ENCODE measurements at places on chromosomes 13 and 19.

GRCh38 chr13:97067017-97067895 lies 73.0 kb upstream of the OXGR1 start:
- no peak for DNase-seq

DNA sequence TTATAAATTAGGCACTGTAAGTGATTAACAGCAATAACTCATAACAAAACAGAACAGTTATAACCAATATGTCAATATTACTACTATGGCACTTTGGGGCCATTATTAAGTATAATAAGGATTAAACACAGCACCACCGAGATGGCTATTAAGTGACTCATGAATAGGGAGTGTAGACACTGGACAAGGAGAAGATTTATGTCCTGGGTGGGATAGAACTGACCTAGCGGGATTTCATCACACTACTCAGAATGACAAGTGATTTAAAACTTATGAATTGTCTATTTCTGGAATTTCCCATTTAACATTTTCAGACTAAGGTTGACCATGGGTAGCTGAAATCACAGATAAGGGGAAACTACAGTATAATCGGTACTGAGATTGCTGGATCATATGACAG lies 79.0 kb upstream of the SLC7A1 start:
- no peak for DNase-seq

- no peak for DNase-seq
Measured at GRCh38 chr13:66558506-66558905, 671.6 kb downstream of the PCDH9 start.

DNA sequence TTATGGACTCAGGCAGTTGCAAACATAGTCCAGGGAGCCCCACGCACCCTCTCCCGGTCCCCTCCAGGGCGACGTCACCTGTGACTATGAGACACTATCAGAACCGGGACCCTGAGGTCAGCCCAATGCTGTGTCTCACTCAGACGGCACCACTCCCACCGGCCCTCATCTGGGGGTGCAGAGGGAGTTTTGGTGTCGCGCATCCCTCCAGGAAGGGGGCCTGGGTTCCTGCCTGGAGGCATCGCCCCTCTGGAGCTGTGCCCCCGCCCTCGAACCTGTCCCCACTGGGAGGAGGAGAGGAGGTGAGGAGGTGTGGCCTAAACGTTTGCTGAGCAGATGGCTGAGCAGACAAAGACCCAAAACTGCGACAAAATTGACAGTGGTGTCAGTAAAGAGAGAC lies 51.2 kb downstream of the GADD45B start:
- no peak for DNase-seq

- no peak for DNase-seq
Measured at GRCh38 chr19:991174-991931, 7.2 kb downstream of the WDR18 start.

DNA sequence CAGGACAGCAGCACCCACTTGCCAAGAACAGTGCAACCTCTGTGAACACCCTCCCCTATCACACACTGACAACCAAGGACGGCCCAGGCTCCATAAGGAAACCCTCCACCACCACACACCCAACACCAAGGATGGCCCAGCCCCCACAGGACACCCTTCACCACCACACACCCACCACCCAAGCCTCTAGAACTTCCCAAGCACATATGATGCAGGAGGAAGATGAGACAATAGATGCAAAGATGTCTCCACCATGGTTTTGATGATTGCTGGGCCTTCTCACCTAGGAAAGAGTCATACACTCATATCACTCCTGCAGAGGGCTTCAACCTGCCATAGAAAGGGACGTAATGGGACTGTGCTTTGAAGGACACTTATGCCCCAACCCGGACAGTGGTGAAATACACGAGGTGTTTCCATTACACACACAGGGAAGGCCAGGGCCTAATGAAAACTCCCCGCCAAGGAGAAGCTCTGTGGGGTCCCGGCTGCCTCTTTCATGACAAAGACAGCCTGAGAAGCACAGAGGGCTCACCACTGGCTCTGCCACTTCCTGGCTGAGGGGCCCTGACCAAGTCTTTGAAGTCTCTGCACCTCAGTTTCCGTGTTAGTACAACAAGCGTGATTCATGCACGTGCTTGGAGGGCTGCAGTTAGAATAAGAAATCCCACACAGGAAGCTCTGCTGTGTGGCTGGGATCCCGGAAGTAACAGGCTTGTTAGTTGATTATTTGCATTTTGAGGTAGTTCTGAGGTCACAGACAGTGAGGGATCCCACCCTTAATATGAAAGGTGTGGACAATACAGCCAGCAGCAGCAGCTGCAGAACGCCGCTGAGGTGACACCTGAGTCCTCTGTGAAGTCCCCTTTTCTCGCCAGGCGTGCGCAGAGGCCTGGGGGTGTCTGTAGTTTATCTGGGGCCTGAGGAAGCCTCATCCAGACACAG lies 61.9 kb upstream of the ATP12A start:
- no peak for DNase-seq

DNA sequence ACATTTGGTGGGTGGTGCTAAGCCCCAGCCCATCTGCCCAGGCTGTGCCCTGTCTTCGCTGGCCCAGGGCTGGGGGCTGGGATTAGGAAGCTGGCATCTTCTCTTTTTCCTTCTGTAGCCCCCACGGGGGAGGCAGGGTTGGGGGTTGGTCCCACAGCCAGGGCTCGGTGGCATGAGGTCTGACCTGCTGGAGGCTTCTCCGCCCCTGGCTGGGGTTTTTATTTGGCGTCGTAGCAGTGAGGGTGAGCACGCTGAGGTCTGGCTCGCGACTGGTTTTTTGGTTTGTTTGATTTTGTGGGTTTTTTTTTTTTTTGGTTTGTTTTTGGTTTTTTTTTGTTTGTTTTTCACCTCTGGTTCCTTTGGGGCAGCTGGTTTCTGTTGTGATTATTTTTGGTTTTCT lies 14.7 kb downstream of the ZNF574 start:
- no peak for DNase-seq

DNA sequence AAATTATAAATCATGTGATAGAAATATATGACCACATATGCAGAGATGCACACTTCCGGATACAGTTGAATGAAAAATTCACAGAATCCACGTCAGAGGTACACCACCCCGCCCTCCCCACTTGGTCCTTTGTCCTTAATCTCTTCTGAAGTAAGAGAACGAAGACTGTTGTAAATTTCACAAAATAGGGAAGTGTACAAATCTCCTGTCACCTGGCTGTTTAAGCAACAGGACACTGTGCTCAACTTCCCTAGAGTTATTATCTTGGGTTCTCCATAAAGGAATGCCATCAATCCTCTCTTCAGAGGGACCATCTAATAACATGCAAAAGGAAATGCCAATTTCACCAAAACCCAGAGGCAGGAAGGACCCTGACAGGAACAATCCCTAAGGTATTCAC lies 10.5 kb upstream of the CEACAM6 start:
- no peak for DNase-seq

DNA sequence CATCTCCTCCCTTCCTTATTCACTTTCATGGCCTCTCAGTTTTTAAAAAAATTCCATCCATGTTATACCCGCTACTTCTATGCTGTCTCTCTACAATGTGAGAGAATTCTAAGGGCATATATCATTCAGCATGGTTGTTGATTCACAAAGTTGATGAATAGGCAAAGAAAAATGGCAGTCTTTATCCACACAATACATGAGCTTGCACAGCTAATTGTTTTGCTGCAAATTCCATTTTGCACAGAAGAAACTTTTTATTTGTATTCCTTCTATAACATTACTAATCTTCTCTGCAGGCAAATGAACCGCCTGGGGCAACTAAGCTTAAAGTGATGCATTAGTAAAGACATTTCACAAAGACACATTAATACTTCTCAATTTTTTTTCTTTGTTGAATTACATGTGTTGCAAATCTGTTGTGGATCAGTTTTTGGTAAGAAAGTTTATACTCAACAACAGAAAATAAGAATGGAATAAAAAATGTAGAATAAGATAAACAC lies 196.9 kb downstream of the LIG4 start:
- DNase-seq: no peak

GRCh38 chr19:7516333-7516732 lies 430 bp downstream of the ZNF358 start:
- no peak for DNase-seq
